ENCODE measurements at places on chromosomes 3 and 15.

GRCh38 chr3:127712881-127713771 is 40.4 kb downstream of the ABTB1 start:
- no peak for DNase-seq

- no peak for DNase-seq
These were observed 9.0 kb downstream of the TMEM43 start for GRCh38 chr3:14133876-14134275.

- no peak for DNase-seq
These were observed 52.1 kb upstream of the MYRIP start for GRCh38 chr3:39757307-39757706.

DNA sequence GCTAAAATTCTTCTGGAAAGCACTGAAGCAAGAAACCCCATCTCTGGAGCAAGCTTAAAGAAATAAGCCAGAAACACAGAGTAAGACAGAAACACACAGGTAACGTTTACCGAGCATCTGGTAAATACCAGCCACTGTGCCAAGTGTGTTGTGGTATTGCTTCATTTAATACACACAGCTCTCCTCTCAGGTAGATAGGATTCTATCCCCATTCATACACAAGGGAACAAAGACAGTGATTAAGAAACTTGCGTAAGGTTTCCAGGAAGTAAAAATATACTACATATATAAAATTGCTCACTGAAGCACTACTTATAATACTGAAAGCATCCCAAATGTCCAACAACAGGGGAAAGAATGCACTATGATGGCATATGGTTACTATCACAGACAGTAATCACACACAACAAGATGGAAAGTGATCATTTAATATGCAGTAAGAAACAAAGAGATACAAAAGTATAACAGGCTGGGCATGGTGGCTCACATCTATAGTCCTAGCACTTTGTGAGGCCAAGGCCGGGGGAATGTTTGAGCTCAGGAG is 27.5 kb downstream of the TAMM41 start:
- no peak for DNase-seq

DNA sequence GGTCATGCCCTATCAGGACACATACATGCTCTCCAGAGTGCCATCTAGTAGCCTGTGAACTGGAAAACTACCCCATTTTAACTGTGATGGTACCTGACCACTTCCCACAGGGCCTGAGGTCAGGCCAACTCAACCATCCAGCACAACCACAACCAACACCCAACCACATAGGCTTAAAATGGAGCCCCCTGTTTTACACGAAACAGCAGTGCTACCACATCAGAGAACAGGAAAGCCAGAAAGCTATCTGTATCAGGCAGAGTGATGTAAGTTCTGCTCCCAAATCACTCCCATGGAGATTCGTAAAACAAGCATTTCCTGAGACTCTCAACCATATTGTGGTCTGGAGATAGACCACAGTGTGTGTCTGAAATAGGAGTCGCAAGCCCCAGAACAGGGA is 1017.3 kb upstream of the EPHA6 start:
- no peak for DNase-seq

DNA sequence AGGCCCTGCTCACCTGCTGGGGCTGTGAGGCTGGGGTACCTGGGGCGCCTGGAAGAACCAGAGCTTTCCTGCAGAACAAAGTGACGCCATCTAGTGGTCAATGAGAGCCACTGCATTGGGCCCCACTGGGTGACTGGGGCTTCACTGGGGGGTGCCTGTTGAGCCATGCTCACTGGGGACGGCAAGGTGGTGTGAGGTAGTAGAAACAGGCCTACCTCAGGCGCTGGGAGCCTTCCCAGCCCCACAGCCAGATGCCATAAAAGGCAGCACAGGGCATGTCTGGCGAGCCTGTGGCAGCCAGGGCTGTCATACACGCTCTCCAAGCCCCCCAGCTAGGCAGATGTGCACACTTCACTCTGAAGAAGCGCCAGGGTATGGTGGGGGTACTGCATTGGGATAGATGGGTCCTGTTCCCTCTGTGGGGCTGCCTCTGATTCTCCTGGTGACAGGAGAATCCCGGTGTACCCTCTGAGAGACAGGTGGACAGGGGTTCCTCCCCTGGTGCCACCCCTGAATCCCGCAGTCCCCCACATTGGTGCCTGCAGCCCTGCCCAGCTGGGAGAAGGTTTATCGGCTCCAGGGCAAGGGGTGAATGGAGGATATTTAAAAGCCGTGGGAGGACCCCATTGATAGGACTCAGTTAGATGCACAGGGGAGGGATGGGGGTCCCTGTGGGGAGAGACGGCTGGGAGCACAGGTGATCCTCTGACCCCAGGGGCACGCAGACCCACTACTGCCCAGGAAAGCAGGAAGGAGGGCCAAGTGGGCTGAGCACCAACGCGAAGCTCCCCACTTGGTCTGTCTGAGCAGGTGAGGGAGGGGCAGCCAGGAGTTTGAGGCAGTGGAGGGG is 178.8 kb downstream of the NSMCE3 start:
- DNase-seq = peak; percentile 61

GRCh38 chr3:69241769-69242168 is 119.4 kb upstream of the LMOD3 start:
- DNase-seq = no peak

GRCh38 chr3:53650928-53651661 is 156.7 kb downstream of the CACNA1D start:
- no peak for DNase-seq

GRCh38 chr3:52786330-52787215 is 8.0 kb upstream of the ITIH3 start:
- no peak for DNase-seq

DNA sequence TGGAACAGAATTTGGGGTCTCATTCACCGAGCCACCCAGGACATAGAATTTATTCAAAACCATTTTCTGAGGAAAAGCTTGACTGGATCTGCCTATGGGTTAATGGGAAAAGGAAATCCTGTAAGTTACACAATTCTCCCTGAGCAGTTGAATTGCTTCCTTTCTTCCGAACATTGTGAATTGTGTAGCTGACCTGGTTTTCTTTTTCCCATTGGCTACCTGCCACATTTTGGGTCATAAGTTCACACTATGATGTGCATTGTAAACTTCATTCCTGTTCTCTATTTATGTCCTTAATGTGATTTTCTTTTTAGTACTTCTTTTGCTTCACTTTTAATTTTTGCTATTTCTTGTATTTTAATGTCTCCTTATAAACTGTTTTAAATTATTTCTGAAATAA is 386.0 kb upstream of the LRRC3B start:
- DNase-seq = no peak

DNA sequence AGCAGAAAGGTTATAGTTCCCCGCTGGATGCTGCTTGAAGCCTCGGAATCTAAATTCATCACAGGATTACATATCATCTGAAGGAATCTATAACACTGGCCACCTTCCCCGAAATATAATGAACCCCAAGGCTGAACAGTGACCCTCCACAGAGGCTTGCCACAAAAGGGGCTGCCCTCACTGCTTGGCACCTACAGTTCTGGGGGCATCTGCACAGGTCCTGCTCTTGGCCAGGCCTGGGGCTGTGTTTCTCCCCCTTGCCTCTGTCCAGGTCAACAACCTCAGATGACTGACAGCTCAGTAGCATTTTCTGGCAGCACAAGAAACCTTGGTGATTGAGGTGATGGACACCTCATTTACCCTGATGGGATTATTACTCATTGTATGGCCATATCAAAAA is 1.5 kb upstream of the ADAMTS17 start:
- DNase-seq = no peak

GRCh38 chr3:2148561-2149340 is 50.1 kb downstream of the CNTN4 start:
- DNase-seq = no peak

GRCh38 chr3:26353097-26353496 is 269.5 kb upstream of the LRRC3B start:
- DNase-seq = no peak

DNA sequence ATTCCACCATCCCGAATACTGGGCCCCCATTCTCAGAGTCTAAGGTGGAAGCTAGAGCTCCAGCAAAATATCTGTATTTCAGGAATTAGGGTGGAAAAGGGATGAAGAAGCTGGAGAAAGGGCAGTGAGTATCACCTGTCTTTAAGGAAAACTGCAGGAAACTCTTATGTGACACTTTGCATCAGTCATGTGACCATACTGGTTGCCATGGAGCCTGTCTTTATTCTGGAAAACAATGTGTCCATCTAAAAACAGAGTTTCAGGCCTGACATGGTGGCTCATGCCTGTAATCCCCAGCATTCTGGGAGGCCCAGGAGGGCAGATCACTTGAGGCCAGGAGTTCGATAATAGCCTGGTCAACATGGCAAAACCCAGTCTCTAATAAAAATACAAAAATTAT is 52.9 kb upstream of the FSIP1 start:
- no peak for DNase-seq

GRCh38 chr3:25027650-25028049 is 400.4 kb upstream of the RARB start:
- DNase-seq = no peak

GRCh38 chr15:51267703-51268083 is 70.7 kb downstream of the CYP19A1 start:
- no peak for DNase-seq

DNA sequence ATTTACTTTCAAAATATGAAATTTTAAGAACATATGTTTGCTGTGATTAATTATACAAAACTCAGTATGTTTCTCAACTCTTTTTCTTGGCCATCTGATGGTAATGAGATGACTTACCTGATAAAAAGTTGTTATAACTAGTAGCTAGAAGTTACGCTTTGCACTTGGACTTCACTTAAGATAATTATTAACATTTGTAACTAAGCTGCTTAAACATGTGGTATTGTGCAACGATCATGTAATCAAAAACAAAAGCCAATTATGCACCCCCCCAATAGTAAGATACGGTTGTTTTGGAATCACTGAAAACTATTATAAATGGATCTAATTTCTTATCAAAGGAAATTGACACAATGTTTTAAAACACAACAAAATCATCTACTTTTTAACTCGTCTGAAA is 342.9 kb downstream of the CNTN3 start:
- no peak for DNase-seq

GRCh38 chr3:160448845-160449635 is 546 bp downstream of the TRIM59 start:
- DNase-seq = peak; percentile 62

DNA sequence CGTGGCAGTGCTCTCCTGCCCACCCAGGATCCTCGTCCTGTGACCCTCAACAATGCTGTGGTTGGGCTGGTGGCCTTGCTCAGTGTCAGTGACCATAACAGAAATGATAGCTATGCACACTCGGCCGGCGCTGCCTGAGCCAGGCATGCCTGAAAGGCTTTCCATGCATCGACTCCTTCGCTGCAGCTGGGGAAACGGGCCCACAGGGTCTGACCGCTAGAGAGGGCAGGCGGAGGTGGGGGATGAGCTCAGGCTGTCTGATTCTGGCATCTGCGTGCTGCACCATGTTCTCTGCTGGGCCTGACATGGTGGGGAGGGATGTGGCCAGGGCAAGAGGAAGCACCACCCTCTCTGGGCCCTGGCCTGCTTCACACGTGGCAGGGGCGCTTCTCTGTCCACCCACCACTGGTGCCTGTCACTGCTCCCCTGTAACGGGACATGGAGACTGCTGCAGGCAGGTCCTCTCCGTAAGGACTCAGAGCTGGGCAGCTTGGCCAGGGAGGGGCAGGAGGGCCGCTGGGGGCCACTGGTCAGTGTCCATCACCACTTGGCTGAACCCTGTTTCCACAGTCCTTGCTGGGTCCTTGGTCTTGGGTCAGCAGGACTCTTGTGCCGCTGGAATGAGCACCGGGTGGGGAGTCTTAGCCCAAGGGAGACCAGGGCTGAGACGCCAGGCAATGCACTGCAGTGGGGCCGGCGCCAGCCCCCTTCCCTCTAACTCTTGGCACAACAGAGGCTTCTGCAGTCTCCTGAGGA is 64.1 kb upstream of the RPL32 start:
- DNase-seq = no peak

DNA sequence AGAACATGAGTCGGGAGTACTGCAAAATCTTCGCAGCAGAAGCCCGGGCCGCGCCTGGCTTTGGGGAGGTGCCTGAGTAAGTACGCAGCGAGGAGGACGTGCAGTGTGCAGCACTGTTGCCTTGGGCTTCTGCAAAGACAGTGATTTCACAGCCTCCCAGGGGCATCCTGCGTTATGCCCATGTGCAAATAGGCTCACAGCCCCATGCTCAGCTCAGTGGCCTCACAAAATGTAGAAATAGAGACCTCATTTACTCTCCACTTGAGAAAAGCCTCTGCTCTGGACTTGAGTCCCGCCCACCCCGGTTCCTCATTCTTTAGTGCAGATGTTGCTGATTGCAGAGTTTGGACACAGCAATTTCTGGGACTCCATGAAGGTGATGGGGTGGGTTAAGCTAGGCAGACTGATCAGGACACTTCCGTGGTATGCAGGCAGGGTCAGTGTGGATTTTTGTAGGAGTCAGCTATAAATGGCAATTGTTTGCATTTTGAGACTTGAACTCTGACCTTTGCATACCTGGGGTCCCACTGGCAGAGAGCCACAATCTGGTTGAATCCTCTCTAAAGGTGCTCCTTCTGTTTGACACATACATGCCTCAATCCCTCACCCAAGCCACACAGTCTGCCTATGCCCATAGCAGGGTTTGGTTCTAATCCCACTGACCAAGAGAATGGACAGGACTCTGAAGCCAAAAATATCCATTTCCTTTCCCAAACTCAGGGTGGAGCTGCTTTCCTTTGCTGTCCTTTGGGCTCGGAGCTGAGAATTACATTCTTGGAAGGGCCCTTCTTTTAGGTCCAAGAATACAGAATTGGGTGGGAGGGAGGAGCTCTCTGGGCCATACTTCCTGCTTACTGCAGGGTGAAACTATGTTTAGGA is 20.7 kb upstream of the SLC28A1 start:
- DNase-seq = no peak

DNA sequence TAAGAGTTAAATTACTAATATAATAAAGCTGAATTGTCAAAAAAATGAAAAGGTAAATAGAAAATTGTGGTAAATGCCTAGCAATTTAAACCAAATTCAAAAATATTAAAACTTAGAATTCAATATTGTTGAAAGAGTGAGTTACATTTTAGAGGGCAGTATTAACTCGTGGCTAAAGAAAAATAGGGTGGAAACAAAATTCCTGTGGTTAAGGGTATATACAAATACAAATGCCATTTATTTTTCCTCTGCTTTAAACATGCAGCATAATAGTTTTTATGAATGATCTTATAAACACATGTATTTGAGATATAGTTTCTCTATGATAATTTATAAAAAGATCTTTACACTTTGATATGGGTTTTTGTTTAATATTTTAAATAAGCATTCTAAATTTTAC is 79.0 kb downstream of the NEDD4 start:
- DNase-seq = no peak

Data from activated T-cell treated with anti-CD3 and anti-CD28 coated beads, Interleukin-2, amount 50 U/mL, for 72 hours (primary cell).